NCI-H2029 (cell line): ENCODE measurements at places on chromosomes 7 and 10.

- no peak for DNase-seq
These were observed 140.8 kb downstream of the ADAM12 start for GRCh38 chr10:126247446-126247975.

DNA sequence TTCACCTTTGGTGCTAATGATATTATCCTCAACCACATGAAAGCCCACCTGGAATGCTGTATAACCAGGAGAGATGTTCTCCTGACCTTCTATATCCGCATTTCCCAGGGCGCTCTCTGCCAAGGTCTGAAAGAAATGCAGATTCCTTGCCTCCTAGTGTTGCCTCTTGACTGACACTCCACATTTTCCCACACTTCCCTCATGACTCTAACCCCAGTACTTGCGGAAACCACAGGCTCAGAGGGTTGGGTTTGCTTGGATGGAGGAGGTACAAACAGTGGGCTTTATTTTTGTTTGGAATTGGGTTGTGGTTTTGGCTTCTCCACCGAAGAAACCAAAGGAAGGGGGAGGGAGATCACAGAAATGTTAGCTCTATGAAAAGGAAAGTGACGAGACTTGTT lies 222.9 kb upstream of the CELF2 start:
- DNase-seq, result no peak

GRCh38 chr7:118286131-118286530 lies 61.6 kb downstream of the ANKRD7 start:
- no peak for DNase-seq

DNA sequence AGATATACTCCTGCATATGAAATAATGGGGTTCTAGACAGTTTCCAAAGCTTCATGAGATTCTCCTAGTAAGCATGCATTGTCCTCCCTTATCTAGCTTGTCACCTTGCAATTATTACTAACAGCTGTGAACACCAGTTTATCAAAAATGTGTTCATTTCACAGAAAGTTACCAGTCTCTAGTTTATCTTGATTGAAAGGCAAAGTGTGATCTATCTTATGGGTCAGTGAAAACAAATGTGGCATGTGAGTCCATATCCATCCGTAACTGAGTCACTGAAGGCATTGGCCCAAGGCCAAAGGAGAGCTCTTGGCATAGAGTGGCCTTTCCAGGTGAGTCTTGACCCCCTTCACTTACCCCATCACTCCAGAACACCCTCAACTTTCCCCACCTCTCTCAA lies 53.2 kb downstream of the GSAP start:
- no peak for DNase-seq

- no peak for DNase-seq
These were observed 282.5 kb upstream of the KLF6 start for GRCh38 chr10:4067531-4067930.

DNA sequence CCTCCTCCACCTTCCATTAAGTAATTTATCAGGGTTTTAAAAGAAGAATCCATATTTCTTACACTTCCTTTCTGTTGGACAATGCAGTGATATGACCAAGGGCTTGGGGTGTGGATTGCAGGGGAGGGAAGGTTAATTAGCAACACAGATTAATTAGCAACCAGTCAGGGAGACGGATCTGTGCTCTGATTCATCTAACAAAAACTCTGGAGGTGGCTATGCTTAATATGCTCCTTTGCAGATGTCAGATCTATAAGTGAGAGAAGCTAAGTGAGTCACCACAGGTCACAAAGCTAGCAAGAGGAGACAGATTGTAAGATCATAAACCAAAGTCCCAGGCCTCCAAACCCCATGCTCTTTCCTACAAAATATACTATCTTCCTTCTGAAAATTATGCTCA lies 178.8 kb upstream of the ITGB1 start:
- DNase-seq, result no peak

GRCh38 chr7:8921807-8922206 lies 488.4 kb downstream of the NXPH1 start:
- no peak for DNase-seq

GRCh38 chr7:130732980-130733930 lies 752 bp downstream of the KLF14 start:
- DNase-seq, result no peak

DNA sequence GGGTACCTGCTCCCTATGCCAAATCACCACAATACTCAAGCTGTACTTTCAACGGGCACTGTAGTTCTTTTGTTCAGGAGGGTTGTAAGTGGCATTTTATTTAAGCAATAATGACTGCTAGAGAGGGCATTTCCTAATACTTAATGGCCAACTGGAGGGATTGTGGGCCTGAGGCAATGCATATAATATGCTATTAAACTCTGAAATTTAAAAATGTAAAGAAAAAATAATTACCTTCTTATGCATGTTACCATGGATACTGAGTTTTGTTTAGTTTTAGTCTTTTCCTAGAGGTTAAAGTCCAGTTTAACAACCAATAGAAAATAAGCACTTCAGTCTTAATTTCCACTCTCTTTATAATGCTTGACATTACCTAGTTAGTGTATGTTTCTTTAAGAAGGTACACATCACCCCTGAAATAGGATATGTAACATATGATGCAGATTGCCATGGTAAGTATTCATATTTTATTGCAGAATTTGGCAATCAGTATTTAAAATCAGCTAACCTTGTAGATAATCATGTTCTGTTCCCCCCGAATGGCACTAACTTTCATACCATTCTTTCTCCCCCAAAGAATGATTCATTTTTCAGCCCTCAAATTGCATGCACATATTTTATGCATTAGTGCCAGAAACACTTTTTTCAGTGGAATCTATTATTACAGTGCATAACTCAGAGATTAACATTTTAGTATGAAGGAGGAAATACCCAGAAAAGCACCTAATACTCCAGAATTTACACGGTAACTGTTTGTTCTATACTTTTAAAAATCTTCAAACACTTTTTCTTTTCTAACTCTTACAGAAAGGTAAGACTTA lies 90.3 kb upstream of the ZNF438 start:
- no peak for DNase-seq

DNA sequence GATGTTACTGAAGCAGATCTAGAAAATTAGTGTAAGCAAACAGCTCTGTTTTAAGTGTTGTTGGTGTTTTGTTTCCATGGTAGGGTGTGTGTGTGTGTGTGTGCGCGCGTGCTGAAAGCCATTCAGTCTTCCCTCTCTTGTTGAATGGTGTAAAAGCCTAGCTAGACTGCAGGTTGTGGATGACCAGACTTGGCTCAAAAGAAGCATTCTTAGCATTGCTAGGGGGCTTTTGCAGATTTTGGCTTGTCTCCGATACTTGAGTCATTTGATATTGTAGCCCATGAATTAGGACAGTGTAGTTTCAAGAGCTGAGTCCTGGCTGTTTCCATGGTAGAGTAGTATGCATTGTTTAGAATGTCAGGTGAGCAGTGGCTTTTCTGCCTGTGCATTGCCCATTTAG lies 99.1 kb downstream of the SND1 start:
- peak; percentile 29 for DNase-seq
